ENCODE measurements at places on chromosomes 1 and 21. TPM values are rescaled to one million over a fixed set of nuclear protein-coding genes. Genes with fewer than 3 reads are reported as not detected.
A peak's percentile ranks its signal among the peaks of the same experiment; 100 is the strongest.

- DNase-seq = peak; percentile 63
Observed at GRCh38 chr1:54475357-54475881, 69.2 kb upstream of the SSBP3 start.

- DNase-seq = peak; percentile 6
Observed at GRCh38 chr1:234943836-234944402, 184.7 kb downstream of the TOMM20 start.

The PLPPR4 gene
- total RNA-seq = not detected

The CYP4A11 gene
- not detected for total RNA-seq

- no peak for DNase-seq
Observed at GRCh38 chr1:85451236-85451830, 13.6 kb downstream of the DDAH1 start.

DNA sequence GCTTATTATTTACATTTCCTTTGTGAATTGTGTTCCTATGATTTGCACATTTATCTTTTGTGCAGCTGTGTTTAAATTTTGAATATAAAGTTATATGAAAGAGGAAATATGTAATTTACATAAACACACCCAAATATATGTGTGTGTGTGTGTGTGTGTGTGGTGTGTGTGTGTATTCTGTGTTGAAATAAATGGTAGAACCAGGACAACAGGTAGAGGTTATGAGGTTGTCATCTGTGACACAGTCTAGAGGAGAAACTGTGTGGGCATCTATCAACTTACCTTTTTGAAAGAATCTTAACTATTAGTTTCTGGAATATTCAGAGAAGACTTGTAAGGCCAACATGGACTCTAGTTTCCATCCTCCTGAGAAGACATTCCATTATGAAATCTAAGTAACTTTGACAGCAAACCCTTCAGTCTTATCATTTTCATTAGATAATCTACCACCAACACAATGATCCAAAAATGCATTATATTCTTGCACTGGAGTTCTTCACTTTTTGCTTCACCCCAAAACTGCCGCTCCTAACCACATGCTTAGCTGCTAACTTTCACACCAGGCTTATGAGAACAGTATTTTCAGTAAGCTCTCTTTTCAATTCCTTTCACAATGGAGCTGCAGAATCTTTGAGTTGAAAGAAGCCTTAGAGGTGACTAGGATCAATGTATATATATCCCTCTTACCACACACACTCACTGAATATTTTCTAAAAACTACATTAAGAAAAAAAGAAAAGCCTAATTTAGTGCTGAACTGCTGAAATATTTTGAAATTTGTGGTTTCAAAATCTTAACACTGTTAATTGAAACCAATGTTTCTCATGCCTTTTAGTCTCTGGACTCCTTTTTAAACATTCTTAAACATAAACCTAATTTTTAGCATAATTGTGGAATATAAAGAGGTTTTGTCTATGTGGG, 21.8 kb downstream of the PTPRC start:
- DNase-seq = no peak

- peak; percentile 88 for DNase-seq
Observed at GRCh38 chr1:42931911-42932422, 26.7 kb downstream of the SLC2A1 start.

The HES3 gene
- not detected for total RNA-seq

DNA sequence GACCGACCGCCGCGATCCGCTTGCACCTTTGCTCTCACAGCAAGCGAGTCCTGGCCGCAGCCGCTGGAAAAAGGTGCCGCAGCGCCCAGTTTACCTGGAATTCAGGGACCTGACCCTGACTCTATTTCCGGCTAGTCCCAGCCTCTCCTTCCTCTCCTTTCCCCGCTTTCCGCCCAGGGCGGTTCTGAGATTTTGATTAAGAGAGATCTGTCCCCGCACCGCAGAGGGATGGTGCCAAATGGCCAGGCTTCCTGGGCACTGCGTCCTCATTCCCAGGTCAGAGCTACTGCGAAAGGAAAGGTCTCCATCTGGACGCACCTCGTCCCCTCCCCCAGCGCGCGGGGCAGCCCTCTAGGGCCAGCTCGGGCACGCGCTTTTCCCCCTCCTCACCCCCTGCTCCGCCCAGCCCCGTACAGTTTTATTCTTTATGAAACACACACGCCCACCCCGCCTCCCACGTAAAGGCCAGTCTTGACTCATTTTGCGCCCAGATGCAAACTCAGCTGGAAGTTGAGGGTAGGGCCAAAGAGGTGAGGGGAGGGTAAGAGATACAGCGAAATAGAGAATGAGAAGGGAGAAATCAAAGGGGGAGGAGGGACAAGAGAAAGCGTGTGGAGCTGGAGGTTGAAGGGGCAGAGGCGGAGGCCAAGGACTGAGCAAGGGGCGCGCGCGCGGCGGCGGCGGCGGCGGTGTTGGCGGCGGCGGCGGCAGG, 411.8 kb upstream of the ESRRG start:
- DNase-seq = no peak

DNA sequence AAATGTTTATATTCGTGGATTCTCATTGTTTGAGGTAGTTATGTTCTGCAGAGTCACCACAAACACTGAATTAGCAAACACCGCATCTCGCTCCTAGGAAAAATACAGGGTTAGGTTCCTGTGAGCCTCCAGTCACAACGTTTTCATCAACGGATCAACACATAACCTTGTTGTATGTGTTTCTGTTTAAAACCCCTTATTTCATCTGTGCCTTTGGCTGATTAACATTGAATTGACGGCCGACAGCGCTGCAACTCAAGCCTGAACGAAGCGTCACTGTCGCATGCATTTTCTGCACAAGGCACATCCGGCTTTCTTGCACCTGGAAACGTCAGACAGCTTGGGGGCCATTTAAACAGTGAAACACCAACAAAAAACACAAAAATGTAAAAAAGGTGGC, 8.4 kb downstream of the SLC45A1 start:
- DNase-seq = no peak

GRCh38 chr1:243364866-243365265, 109.0 kb downstream of the SDCCAG8 start:
- DNase-seq = no peak

DNA sequence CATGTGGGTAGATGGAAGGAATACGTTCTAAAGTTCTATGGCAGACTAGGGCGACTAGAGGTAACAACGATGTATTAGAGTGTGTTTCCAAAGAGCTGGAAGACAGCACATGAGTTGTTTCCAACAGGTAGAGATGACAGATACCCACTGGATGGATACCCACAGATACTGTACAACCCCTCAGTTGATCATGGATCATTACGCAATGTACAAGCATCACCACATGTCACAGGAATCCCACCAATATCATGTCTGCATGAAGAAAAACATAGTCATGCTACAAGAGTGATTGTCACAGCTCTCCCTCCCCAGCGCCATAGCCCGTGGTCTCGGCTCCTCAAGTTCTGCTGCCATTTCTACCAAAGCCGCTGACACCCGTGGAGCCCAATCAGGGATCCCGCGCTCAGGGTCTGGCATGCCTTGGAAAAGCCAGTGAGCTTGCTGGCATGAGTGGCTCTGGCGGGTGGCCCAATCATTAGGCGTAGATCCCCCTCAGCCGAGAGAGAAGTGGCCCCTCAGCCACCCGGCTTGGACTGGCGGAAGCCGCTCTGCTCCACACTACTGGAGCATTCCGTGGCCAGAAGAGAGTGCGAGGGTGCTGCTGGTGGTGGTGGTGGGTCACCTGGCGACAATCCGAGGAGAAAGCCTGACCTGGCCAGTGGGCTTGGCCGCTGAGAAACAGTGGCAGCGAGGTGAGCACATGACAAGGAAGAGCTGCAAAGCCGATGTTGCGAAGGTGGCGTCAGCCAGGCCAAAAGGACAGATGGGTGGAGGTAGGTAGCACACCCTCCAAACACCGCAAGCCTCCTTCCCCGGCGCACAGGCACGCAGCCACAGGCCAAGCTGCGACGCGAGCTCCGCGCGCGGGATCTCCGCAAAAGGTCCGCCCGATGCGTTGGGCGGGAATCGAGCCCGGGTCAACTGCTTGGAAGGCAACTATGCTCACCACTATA, 65.7 kb upstream of the FCGR2A start:
- peak; percentile 54 for DNase-seq

The KRTAP10-7 gene
- total RNA-seq = not detected

The KRTAP20-4 gene
- total RNA-seq = not detected

GRCh38 chr21:45309069-45309986, 21.6 kb upstream of the POFUT2 start:
- peak; percentile 66 for DNase-seq

GRCh38 chr1:171917331-171917730, 76.0 kb downstream of the DNM3 start:
- no peak for DNase-seq

The TFF1 gene
- total RNA-seq = not detected

The AMPD1 gene
- not detected for total RNA-seq

The ASCL5 gene
- total RNA-seq = not detected

The RIIAD1 gene
- total RNA-seq = not detected

DNA sequence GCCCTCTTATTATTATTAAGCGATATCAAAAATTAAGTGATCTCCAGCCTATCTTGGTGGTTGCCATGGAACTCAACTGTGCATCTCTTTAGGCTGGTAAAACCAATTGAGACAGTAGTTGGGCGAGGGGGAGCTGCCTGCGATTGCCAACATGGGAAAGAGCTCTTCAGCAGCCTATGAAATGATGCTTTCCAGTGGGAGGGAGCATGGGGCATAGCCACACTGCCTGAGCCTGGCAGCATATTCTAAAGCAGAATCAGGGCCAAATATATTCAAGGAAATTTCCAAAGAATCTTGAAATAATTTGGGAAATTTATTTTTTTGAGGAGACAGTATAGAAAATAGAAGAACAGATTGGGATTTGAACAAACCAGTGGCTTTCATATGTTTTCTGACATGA, 126.9 kb upstream of the DNAH14 start:
- DNase-seq = no peak

The TMOD4 gene
- 2.7 TPM for total RNA-seq

GRCh38 chr1:215704089-215704860, 137.2 kb downstream of the KCTD3 start:
- no peak for DNase-seq

- DNase-seq = no peak
Observed at GRCh38 chr1:235558621-235559169, 54.4 kb upstream of the B3GALNT2 start.

DNA sequence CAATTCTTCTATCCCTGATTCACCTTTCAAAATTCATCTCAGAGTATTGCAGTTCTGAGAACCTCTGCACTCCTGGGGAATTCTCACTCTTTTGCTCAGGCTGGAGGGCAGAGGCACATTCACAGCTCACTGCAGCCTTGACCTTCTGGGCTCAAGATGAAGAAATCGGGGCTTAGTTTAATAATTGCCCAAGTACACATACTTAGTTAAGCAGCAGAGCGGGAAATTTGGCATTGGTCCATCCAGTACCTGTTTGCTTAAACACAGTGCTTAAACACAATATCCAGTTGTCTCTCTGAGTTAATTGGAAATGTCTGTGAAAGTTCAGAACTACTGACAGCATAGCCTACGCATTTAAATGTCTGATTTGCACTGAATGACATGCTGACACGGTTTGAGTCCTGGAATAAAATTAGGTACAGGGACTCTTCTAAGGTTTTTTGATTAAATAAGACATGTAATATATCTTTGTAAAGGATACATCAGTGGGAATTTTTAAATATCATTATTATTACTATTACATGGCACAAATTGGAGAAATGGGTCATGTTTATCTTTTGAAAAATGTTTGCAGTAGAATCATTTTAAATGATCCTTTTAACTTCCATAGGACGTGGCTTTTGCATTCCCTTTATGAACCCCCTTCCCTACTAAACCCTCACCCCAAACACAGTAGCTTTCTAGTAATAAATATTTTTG, 337.4 kb downstream of the SRGAP2C start:
- no peak for DNase-seq

- peak; percentile 37 for DNase-seq
Observed at GRCh38 chr1:39391691-39392679, 99.5 kb upstream of the BMP8A start.

GRCh38 chr1:7334475-7335035, 436.5 kb upstream of the VAMP3 start:
- DNase-seq = no peak

GRCh38 chr21:23695443-23695842, 1911.8 kb downstream of the MRPL39 start:
- no peak for DNase-seq

GRCh38 chr1:9720785-9721605, 69.5 kb downstream of the PIK3CD start:
- no peak for DNase-seq

The FCRL5 gene
- not detected for total RNA-seq

GRCh38 chr21:34526618-34527290, 14.7 kb upstream of the KCNE1 start:
- DNase-seq = peak; percentile 66

The RGS2 gene
- total RNA-seq = 5.4 TPM

DNA sequence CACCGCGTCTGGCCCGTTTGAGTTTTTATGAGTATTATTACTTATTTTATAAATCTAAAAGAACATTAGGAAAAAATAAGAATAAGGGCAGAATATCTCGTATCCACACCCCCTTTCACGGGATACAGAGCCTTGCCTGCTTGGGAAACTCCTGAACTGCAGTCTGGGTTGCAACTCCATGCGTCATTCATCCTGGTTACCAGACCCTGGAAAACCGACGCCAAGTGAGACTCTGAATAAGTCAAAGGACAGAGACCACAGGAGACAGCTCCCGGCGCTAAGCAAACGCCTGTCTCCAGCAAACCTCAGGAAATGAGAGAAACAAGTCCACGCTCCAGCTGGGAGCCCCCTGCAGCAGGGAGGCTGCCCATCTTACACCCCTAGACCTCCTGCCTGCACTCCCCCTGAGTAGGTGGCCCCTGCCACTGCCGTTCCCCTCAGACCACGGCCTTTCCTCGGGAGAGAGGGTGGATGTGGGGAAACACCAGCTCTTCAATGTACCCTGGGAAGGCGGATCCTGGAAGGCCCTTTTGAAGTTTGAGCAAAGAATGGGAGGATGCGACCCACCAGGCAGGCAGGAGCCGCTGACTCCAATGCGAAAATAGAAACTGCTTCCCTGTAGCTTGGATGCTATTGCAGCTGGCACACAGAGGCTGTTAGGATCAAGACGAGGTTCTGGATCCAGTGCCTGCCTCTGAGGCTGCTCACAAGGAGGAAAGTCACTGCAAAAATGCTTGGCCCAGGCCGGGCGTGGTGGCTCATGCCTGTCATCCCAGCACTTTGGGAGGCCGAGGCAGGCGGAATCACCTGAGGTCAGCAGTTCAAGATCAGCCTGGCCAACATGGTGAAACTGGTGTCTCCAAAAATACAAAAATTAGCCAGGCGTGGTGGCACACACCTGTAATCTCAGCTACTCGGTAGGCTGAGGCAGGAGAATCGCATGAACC, 37.7 kb upstream of the GPR157 start:
- no peak for DNase-seq

GRCh38 chr1:18174037-18174436, 66.4 kb downstream of the IGSF21 start:
- no peak for DNase-seq

DNA sequence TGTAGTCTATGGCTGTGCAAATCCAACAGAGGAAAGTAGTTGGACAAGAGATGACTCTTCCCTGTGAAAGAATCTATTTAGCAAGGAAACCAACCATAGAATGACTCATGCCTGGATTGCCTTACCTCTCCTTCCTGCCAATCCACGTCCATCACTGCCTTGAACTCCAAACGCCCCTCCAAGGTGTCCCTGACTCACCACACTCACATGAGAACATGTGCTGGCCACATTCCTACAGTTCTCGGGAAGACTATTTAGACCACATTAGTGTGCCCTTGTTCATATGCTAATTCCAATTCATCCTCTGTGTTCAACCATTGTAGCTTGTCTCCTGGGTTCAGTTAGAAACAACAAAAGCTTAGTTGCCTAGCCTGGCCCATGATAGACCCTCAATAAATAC, 157.3 kb downstream of the SLC30A10 start:
- no peak for DNase-seq

The FAM131C gene
- 0.33 TPM for total RNA-seq
